Stimulated activated CD4-positive, alpha-beta T cell treated with anti-CD3 and anti-CD28 coated beads, Interleukin-12 subunit alpha, Interleukin-12 subunit beta, amount 100 ng/mL, for 4 hours (primary cell): ENCODE measurements at places on chromosomes 6 and 20.

- DNase-seq = no peak
Measured at GRCh38 chr20:301886-302848, 4.8 kb downstream of the ZCCHC3 start.

- peak; percentile 87 for DNase-seq
Measured at GRCh38 chr6:157323255-157323965, at the start of gene TMEM242. Gene TMEM242, minus strand, starts transcription at chr6:157323519. Its CDS starts 20 bp downstream, at chr6:157323499.

- no peak for DNase-seq
Measured at GRCh38 chr6:45677381-45678284, 299.9 kb upstream of the SUPT3H start.

- no peak for DNase-seq
Measured at GRCh38 chr6:158640519-158640918, 4.0 kb downstream of the DYNLT1 start.

DNA sequence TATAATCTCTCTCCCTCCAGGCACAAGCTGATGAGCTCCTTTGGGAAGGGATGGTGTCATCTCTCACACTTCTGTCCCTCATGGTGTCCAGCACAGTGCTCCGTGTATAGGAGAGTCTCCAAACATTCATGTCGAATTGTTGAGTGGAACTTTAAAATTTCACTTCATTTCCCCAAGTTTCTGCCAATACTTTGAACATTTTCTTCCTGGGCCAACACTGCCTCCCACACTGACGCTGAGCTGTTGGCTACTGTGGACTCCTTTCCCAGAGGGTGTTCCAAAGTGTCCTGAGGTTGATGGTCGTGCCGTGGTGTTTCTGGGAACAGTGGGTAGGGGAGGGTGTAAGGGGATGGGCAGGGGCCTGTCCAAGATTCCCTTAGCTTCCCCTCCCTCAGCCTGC lies 122.7 kb downstream of the TIAM2 start:
- no peak for DNase-seq

- DNase-seq = no peak
Measured at GRCh38 chr20:3730803-3731672, 1.4 kb upstream of the HSPA12B start.

GRCh38 chr6:144710207-144710606 lies 425.1 kb downstream of the UTRN start:
- DNase-seq = no peak

DNA sequence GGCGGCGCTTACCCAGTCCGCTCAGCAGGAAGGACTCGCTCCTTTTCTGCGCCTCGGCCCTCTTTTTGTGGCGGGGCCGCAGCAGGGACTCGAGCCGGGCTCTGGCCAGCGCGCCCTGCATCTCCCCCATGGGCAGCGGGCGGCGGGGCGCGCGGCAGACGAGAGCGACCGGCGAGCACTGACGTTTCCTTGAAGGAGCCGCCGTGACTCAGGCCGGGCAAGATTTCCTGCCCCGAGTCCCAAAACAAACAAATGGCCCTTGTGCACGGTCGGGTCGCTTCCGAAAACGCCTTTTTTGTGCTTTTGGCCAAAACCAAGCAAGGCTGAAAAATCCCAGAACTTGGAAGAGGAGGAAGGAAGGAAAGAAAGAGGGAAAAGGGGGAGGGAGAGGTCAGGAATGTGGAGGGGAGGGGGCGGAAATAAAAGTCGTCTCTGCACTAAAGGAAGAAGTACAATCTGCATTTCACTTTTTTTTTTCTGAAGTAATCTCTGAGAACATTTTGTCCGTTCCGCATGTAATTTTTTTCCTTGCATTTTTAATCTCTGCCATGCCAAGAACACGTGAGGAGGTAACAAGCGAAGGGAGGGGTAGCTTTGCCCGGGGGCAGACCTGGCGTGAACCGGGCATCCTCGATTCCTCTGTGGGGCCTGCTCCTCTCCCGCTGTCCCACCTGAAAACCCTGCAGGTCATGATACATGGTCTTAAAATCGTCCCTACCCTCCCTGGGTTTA lies 123.3 kb upstream of the SLC2A12 start:
- peak; percentile 43 for DNase-seq

- no peak for DNase-seq
Measured at GRCh38 chr6:28729501-28730402, 194.0 kb downstream of the TRIM27 start.

GRCh38 chr20:9686866-9687265 lies 152.0 kb downstream of the PAK5 start:
- no peak for DNase-seq

- no peak for DNase-seq
Measured at GRCh38 chr6:116667623-116668022, 943 bp downstream of the ZUP1 start.

DNA sequence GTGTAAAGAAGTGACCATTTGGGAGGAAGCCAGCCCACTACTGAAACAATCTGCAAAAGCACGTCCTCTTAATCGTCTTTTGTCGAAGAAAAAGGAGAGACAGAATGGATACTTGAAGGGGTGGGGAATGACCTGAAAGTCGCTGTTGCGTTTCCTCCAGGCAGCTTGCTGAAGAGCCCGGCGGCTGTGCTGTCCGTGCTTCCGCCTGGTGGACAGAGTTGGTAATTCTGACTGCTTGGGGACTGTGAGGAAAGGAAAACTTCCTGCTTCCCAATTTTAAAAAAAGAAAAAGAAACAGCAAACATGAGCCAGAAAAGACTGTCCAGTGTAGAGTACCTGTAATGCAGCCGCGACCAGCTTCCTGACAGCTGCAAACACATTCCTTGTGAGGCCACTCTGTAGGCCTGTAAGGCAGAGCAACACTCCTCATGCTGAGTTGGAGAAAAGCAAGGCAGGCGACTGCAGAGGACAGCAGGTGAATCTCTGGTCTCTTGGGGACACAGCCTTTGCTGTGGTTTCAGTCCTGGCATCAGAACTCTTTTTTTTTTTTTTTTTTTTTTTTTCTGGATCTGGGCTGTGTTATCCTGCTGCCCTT lies 251.1 kb upstream of the TBX18 start:
- no peak for DNase-seq

- no peak for DNase-seq
Measured at GRCh38 chr6:161169035-161169434, 104.8 kb downstream of the AGPAT4 start.

- DNase-seq = no peak
Measured at GRCh38 chr20:9203081-9203447, 134.2 kb downstream of the PLCB4 start.

DNA sequence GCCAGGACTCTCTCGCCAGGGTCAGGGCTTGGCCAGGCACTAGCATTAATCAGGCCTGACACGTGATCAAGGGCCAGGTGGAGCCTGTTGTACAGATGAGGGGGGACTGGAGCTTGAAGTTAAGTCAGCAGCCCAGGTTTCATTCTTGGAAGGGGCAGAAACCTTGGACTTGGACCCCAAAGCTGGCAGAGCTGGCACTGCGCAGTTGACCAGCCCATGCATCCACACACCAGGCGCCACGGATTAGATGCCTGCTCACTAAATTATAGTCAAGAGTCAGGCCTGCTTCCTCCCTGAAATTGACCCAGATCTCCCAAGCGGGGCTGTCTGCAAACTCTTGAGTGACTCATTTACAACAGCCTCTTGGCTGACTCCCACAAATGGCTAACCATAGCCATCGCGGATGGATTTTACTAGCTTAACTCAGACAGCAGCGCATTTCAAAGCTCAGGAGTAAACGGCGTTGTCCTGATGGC lies 4.1 kb upstream of the TAF4 start:
- no peak for DNase-seq

- DNase-seq = no peak
Measured at GRCh38 chr6:106359959-106360409, 533 bp upstream of the CRYBG1 start.

GRCh38 chr6:163965426-163966348 lies 551.2 kb downstream of the QKI start:
- no peak for DNase-seq

- no peak for DNase-seq
Measured at GRCh38 chr20:25402583-25402982, 4.9 kb upstream of the GINS1 start.

- DNase-seq = no peak
Measured at GRCh38 chr6:13859871-13860555, 45.7 kb upstream of the MCUR1 start.

DNA sequence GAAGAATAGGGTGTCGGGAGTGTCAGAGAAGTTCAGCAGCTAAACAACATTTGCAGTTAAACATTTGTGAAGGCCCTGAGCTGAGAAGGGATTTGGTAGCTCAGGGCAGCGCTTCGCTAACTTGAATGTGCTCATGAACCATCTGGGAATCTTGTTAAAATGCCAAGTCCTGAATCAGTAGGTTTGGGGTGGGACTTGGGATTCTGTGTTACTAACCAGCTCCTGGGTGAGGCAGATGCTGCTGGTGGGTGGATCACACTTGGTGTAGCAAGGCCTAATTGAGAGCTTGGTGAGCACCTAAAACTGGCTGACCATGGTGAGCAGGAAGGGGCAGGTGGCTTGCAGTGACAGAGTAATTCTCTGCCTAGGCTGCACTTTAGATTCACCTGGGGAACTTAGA lies 5.9 kb downstream of the PTPRA start:
- DNase-seq = no peak

DNA sequence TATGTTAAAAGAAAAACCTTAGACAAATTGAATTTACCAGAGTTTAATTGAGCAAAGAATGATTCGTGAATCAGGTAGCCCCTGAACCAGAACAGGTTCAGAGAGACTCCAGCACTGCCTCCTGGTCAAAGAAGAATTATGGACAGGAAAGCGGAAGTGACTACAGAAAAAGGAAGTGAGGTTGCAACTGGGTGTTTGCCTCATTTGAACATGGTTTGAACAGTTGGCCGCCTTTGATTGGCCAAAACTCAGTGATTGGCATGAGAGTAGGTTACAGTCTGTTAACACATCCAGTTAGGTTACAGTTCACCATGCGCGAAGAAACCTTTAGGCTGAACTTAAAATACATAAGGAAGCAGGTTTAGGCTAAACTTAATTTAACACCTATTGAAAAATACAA lies 248.8 kb downstream of the TFAP2A start:
- DNase-seq = no peak

DNA sequence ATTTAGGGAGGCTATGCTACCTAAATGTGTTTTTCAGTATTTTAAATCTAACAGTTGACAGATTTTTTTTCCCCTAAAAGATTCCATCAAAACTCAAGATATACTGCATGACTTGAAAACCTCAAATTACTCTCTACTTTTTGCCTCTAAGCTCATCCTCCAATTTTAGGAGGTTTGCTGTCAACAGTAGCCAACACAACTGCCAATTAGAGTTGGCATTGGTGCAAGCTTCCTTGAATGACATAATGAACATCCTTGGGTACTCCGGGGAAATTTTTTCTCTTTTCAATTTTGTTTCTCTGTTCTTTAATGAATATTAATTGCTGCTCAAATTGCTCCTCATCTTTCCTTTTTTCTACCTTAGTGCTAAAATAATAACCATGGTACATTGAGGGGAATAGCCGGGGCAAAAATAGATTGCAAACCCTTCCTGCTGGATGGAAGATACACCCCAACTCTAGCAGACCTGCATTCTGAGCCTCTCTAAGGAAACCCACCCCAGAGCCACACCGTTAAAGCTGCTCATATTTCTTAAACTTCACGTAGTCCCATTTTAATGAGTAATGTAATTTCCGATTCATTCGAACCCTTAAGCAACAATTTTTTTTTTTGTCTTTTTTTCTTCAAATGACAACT lies 34.3 kb downstream of the SLC22A23 start:
- no peak for DNase-seq

GRCh38 chr6:94588301-94588700 lies 989.0 kb upstream of the MANEA start:
- no peak for DNase-seq

- no peak for DNase-seq
Measured at GRCh38 chr6:150966786-150967185, 101.3 kb downstream of the MTHFD1L start.

- DNase-seq = no peak
Measured at GRCh38 chr6:154605882-154606370, 95.4 kb upstream of the CNKSR3 start.

DNA sequence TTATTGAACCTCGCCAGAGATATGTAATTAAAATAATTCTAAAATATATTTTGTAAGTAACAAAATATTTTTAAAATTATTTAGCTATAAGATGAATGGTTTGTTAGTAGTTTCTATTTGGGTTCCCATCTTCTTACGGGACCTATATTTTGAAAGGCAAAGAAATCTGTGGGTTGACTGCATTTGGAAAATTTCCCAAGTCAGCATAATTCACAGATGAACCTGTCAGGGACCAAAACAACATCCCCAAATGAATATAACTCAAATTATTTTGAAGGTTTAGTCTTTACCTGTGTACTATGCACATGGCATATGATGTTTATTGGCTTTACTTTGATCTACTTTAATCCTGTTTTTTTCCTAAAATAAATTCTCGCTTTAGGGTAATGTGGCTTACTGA lies 607.4 kb upstream of the JAG1 start:
- no peak for DNase-seq

DNA sequence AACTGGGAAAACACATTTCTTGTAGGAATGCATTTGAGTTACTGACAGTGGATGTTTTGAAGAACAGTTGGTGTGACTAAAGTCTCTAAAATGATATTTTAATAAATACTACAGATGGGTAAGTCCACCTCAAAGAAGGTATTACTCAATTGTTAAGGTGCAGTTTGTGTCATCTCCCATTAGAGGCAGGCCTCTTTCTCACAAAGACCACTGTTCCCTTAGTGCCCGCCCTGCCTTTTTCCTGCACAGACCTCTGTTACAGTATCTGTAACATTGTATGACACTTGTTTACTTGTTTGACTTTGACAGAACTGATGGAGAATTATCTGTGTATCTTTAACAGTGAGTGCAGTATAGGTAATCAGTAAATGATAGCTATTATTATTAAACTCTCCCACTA lies 5.2 kb upstream of the CRIP3 start:
- DNase-seq = no peak

DNA sequence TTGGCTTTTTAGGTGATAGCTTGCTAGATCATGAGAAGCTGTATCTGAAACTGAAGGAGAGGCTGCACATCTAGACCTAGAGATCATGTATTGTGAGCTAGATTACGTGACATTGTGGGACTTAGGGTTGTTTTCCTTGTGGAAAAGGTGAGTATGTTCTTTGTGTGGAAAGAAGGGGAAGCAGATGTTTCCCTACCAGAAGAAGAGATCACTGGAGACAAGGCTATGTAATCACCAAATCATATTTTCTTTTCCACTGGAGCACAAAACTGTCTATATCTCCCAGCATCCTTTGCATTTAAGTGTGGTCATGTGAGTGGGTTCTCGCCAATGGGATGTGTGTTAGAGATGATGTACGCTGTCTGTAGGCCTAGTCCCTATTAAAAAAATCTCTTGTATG lies 7.0 kb upstream of the EPB41L2 start:
- no peak for DNase-seq

- DNase-seq = no peak
Measured at GRCh38 chr6:101539510-101540245, 146.2 kb downstream of the GRIK2 start.

DNA sequence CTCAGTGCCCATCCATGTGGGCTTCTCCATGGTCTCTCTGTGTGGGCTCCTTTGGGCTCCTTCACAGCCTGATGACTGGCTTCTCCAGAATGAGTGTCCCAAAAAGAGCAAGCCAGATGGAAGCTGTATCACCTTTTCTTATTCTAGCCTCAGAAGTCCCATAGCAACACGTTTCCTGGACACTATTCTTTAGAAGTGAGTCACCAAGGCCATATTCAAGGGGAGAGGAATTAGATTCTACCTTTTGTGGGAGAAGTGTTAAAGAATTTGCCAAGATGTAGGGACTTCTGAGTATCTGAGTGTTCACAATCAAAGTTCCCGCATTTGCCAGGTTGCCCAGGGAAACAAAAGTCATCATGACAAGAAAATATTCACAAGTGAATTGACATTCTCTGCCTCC lies 20.7 kb upstream of the TBC1D22B start:
- no peak for DNase-seq

- no peak for DNase-seq
Measured at GRCh38 chr6:75418233-75418632, 75.4 kb downstream of the FILIP1 start.
